ENCODE measurements at places on chromosomes 16 and 17.

DNA sequence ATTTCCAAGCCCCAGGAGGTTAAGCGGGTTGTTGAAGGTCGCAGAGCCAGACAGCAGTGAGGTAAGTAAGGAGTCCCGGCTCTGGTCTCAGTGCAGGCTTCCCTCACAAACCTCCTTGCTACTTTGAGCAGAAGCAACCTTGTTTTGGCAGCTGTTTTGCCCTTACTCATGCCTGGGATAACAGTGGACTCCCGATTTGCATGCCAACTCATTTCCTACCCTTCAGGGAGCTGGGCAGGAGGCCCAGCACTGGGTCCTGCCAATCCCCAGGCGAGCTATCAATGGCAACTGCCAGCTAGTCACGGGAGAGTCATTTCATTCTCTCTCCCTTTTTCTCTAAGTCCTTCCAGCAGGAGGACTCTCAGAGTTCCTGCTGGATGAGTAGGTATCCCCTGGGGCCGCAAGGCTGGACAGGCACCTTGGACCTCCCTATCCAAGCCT is 72.0 kb upstream of the KSR1 start:
- peak; percentile 85 for DNase-seq

GRCh38 chr16:31078597-31079341 is 4.5 kb downstream of the ZNF646 start:
- DNase-seq: no peak

GRCh38 chr17:64173646-64174045 is 43.7 kb upstream of the ERN1 start:
- DNase-seq: no peak

GRCh38 chr17:55605705-55606487 is 94.6 kb upstream of the SMIM36 start:
- DNase-seq: no peak

DNA sequence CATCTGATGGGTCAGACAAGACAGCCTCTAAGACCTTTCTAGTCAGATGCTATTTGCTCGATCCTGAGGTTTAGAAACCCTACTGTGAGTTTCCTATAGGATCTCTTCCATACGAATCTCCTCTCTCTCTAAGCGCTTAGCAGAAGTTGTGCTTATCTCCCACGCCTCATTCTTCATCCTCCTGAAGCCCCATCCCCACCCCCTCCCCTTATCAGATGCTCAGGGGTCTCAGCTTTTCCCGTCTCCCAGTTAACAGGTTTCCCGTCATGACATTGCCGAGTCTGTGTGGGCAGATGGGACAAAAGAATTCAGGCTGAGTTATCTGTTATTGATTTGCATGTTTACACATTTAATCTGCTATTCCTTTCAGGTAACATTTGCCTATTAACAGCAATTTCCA is 99.0 kb upstream of the PIRT start:
- DNase-seq: no peak

DNA sequence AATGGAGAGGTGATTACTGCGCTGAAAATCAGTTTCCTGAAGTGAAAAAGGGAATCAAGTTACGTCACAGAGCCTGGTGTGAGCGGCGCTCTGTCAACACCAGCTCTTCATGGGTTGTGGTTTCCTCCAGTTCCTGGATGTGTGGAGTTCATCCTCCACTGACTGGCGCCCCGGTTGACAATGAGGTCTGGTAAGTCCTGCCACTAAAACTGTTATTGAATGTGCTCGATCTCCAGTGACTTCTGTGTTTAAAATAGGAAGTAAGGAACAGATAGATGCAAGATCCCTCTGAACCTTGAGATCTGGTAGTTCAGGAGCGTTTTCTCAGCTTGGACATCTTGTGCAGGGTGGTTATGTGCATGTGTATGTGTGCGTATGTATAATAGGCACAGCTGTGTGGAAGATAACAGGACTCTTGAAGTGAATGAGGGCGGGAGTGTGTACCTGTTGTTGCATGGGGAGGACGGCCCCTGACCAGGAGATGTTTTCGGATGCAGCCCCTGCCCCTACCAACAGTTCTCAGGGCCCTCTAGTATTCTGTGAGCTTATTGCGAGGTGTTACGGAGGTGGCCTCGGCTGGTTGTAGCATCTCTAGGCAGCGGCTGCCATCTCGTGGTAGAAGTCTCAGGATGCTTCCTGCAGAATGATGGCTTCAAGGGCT is 22.0 kb upstream of the GOT2 start:
- DNase-seq: peak; percentile 79

GRCh38 chr17:8631554-8631877 is 991 bp upstream of the MYH10 start:
- no peak for DNase-seq

- no peak for DNase-seq
Observed at GRCh38 chr16:81572386-81573144, 128.0 kb downstream of the CMIP start.

- no peak for DNase-seq
Observed at GRCh38 chr16:57133031-57133430, 40.6 kb downstream of the CPNE2 start.

DNA sequence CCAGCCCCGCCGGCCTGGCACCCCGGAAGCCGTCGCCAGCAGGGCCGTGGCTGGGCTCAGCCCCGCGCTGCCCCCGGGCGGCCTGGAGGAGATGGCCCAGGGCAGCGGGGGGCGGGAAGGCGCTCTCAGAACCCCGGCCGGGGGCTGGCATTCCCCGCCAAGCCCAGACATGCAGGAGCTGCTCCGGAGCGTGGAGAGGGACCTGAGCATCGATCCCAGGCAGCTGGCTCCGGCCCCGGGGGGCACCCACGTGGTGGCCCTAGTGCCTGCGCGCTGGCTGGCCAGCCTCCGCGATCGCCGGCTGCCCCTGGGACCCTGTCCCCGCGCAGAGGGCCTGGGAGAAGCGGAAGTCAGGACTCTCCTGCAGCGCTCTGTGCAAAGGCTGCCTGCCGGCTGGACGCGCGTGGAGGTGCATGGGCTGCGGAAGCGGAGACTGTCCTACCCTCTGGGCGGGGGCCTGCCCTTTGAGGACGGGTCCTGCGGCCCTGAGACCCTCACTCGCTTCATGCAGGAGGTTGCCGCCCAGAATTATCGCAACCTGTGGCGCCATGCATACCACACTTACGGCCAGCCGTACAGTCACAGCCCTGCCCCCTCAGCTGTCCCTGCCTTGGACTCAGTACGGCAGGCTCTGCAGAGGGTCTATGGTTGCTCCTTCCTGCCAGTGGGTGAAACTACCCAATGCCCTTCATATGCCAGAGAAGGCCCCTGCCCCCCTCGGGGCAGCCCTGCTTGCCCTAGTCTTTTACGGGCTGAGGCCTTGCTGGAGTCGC is 551 bp downstream of the WDR81 start:
- no peak for DNase-seq

- DNase-seq: no peak
Observed at GRCh38 chr17:82463925-82464566, 5.5 kb downstream of the NARF start.

GRCh38 chr16:49809561-49809960 is 46.4 kb downstream of the ZNF423 start:
- no peak for DNase-seq

GRCh38 chr16:71507061-71507460 is 17.9 kb upstream of the ZNF19 start:
- no peak for DNase-seq

- peak; percentile 83 for DNase-seq
Observed at GRCh38 chr17:81422776-81423697, 27.8 kb downstream of the BAHCC1 start.

- DNase-seq: no peak
Observed at GRCh38 chr17:70820276-70820675, 650.9 kb downstream of the KCNJ2 start.

- no peak for DNase-seq
Observed at GRCh38 chr16:64745258-64745930, 376.5 kb downstream of the CDH11 start.

DNA sequence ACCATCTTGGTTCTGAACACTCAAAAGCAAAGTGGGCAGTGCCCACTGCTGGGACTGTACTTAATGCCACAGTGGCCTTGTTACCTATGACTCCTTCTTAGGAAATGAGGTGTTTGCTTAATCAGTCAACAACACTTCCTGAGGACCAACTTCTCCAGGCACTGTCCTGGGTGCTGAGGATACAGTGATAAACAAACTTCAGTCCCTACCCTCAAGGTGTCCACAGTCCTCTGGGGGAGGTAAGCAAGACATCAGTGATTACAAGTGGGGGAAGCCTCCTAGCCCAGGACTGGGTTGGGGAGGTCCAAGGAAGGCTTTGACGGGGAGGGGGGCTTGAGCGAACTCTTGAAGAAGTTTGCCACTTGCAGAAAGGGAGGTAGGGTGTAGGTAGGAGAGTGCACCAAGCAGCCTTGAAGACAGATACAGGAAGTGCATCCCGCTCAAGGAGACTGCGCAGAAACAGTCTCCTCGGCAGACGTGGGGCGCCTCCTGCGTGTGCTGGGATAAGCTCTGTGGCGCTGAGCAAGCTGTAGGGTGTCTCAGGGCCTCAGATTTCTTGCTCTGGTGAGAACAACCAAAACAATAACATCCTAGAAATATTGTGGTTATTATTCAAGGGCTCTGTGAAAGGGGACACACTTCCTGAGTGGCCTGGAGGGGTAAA is 2.6 kb upstream of the ABCC3 start:
- no peak for DNase-seq

DNA sequence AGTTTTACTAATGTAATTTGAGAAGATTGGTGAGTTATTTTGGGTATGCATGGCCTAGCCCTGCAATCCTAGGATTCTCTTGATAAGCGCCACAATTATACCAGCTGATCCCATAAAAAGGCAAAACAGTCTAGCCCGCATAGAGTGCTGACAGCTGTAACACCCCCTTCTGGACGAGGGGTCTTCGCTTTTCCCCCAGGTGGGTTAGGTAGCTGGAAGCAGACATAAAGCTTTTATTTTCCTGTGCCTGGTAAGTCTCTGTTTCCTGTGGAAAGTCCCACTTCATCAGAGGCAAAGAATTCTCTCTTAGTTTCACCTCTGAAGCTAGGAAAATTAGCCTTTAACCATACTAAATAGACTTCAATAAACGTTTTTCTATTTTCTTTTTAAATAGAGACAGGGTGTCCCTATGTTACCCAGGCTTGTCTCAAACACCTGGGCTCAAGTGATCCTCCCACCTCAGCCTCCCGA is 108.3 kb downstream of the YPEL2 start:
- no peak for DNase-seq

GRCh38 chr17:74449773-74450172 is 16.7 kb upstream of the CD300A start:
- DNase-seq: peak; percentile 32

- DNase-seq: no peak
Observed at GRCh38 chr17:47969930-47970724, 786 bp upstream of the CDK5RAP3 start.

DNA sequence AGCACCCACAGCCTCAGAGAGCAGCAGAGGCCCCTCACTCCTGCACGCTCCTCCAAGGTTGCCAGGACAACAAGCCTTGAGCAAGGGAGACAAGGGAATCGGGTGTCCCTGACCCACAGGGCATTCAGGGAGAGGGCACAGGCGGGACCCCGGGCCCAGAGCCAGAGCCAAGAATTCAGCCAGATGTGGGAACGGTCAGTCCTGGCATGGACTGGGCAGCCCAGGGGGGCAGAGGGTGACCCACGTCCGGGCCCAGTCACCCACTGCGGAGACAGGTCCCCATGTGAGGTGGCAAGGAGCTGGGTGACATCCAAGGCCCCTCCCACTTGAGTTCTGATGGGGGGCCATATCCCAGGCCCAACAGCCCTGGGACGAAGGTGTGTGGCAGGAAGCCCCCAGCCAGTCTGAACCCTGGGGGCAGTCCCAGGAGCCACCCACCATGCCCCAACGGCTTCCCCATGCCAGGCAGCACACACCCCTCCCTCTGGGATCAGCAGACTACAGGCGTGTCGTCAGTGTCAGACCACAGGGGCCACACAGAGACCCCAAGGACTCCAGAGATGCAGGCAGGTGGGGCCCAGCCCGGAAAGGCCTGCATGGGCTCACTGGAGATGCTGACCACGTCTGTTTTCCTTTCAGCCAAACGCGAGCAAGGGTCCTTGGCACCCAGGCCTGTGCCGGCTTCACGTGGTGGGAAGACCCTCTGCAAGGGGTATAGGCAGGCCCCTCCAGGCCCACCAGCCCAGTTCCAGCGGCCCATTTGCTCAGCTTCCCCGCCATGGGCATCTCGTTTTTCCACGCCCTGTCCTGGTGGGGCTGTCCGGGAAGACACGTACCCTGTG is 23.0 kb downstream of the USP6 start:
- no peak for DNase-seq

- no peak for DNase-seq
Observed at GRCh38 chr17:34024806-34025551, 230.1 kb upstream of the CCL2 start.

DNA sequence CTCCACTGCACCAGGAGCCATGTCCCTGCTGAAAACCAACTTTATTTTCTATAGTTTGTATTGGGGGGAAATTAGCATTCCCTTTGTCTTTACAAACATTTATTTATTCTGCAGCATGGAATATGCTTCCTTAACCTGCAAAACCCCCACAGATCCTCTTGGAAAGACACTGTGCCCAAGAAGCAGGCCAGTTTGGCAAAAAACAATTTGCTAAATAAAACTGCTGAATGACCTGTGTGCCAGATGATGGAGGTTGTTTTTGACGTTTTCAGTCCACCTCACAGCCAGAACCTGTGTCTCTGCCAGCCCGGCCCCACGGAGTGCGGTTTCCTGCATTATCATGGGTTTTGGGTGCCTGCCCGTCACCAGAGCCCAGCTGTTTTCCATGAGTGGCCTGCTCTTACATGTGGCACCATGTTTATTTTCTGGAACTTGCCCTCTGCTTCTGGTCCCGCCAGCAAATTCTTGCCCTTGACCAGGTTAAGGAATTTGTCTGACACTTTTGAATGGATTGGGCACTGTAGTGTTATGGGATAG is 26.4 kb downstream of the ORC6 start:
- DNase-seq: peak; percentile 84

GRCh38 chr16:4392382-4393239 is 21.0 kb downstream of the VASN start:
- DNase-seq: no peak

- DNase-seq: no peak
Observed at GRCh38 chr17:13741744-13742143, 140.0 kb upstream of the HS3ST3A1 start.

- DNase-seq: peak; percentile 93
Observed at GRCh38 chr17:39623356-39623950, 3.3 kb upstream of the PPP1R1B start.

DNA sequence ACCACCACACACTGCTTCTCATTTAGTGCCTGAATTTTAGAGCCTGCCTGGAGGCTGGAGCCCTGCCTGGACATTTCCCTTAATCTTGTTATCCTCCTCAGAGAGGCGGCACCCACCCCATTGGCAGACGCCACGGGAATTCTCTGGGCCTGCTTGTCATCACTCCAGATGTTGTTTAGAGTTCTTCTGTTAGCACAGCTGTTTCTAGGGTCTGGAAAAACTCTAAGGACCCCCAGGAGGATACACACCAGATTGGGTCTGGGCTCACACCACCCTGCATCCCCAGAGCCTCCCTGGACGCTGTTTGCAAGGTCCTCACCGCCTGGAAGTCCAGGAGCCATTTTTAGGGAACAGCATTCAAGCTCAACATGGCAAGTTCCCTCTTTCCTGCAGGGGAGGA is 565 bp upstream of the XAF1 start:
- DNase-seq: peak; percentile 68

All from Right ventricle myocardium superior (tissue), 1 donor.